ENCODE measurements at places on chromosomes 3 and 15.

DNA sequence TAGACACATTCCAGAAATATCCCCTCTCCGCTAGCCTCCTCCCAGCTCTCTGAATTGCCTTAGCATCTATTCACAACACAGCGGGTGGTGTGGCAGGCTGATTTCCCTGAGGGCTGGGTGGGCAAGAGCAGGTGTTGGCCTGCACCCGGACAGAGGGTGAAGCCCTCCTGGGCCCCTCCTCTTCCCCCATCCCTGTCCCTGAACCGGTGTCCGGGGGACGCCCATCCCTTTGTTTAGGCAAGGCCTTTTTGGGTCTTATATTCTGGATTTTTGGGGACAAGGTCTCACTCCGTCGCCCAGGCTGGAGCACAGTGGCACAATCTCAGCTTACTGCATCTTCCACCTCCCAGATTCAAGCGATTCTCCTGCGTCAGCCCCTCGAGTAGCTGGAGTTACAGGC is 55.2 kb upstream of the KLHL25 start:
- no peak for DNase-seq

GRCh38 chr15:70149667-70150404 is 52.1 kb upstream of the TLE3 start:
- DNase-seq = no peak

GRCh38 chr3:158313338-158313927 is 203.5 kb downstream of the RSRC1 start:
- peak; percentile 27 for DNase-seq

- DNase-seq = no peak
Measured at GRCh38 chr3:195583831-195584542, at the start of gene APOD. APOD (minus strand) TSS chr3:195583940; CDS start chr3:195579461, 4,479 bp downstream.

DNA sequence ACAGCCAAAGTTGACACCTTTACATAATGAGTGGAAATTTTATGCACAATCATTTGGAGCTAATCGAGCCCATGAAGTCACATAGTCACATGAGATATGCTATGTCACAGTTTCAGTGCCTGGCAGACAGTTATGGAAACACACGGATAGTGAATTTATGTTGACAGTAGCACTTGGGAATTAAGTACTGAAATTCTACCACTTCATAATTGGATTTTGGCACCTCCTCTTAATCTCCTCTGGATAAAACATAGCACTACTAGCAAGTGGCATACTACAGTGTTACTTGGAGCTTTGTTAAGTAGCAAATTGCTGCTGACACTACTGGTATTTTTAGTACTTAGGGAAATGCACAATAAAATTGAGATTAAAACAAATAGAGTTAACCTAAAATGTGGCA is 1679.4 kb downstream of the OTOL1 start:
- no peak for DNase-seq

DNA sequence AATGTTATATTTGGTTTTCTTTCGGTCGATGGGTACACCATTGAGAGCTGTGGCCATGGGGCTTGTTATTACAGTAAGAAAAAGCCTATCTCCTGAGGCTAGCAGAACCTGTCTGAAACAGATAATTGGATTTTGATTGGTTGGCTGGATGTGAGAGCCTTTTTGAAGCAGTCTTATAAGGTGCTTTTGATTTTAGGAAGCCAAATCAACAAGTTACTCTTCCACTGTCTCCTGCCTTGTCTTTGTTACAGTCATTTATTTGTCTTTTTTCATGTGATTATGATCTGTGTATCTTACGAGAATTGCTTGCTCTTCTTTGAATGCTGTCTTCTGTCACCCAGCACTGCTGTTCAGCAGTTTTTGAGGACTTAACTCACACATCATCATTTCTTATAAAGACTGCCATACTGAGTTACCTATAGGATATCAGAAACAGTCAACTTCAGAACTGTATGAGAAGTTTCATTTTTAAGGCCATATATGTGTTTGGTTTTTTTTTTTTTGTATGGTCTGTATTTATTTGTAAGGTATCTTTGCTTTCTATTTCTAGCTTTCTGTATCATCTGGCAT is 51.1 kb downstream of the MEF2A start:
- no peak for DNase-seq

DNA sequence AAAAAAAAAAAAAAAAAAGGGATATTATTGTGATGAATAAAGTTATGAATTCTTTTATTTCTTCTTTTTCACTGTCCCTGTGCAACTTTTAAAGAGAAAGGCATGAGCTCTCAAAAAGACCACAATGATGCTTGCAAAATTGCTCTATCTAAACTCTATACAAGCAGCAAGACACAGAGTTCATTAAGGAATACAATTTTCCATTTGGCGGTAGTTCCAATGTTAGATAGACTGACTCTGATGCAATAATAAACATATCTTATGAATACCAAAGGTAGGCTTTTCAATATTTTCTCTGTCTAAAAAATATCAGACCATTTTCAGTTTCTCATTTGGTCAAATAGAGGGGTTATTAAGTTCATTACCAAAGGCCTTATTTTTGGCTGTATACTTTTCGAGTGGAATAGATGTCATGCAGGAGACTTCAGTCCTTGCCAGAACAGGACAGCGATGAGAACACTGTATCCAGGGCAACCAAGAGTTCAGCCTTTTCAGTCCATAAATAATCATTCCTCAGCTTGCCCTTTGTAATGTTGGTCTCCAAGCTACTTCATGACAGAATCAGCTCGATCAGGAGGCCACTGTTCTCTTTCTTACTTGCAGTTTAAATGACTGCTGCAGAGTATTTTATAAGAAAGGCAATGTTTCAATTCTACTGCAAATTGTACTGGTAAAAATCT is 162.9 kb upstream of the FAM3D start:
- DNase-seq = no peak

DNA sequence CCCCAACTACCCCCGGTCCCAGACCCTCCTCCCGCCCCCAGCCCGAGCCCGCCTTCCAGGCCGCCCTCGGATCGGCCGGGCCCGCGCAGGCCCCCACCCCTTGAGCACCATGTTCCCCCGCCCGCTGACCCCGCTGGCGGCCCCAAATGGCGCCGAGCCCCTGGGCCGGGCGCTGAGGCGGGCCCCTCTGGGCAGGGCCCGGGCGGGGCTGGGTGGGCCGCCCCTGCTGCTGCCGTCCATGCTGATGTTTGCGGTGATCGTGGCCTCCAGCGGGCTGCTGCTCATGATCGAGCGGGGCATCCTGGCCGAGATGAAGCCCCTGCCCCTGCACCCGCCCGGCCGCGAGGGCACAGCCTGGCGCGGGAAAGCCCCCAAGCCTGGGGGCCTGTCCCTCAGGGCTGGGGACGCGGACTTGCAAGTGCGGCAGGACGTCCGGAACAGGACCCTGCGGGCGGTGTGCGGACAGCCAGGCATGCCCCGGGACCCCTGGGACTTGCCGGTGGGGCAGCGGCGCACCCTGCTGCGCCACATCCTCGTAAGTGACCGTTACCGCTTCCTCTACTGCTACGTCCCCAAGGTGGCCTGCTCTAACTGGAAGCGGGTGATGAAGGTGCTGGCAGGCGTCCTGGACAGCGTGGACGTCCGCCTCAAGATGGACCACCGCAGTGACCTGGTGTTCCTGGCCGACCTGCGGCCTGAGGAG is 472 bp downstream of the CHST14 start:
- DNase-seq = peak; percentile 74

DNA sequence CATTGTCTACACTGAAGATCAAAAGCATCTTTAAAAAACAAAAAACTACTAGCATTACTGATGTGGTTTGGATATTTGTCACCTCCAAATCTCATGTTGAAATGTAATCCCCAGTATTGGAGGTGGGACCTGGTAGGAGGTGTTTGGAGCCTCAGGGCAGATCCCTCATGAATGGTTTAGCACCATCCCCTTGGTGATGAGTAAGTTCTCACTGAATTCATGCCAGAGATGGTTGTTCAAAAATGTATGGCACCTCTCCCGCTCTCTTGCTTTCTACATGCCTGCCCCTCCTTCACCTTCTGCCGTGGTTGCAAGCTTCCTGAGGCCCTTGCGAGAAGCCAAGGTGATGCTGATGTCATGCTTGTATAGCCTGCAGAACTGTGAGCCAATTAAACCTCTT is 136.6 kb upstream of the FHIT start:
- no peak for DNase-seq

DNA sequence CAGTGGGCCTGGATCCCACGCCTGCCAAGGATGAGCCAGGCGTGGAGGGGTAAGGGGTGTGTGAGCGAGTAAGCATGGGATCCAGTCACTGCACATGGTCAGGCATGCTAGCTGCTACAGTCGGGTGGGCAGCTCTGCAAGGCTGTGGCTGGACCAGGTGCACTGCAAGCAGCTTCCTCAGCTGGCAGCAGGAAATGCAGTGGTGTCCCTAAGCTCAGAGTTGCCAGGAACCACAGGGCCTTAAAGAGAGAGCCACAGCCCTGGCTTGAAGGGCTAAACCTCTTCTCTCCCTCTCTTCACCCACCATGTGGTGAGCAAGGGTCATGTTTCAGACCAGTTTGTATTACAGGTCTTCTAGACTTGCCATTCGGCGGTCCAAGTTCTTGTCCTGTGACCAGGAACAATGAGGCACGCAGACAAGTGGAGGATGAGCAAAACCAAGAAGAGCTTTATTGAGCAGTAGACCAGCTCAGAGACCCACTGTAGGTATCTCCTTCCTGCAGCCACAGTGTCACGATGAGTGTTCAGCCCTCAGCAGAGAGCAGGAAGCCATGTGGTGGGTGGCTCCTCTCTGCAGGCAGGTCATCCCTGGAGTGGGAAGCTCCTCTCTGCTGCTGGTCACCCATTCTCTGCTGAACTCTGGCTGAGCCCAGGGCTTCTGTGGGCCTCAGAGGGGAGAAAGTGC is 511.9 kb downstream of the PYDC2 start:
- DNase-seq = no peak

DNA sequence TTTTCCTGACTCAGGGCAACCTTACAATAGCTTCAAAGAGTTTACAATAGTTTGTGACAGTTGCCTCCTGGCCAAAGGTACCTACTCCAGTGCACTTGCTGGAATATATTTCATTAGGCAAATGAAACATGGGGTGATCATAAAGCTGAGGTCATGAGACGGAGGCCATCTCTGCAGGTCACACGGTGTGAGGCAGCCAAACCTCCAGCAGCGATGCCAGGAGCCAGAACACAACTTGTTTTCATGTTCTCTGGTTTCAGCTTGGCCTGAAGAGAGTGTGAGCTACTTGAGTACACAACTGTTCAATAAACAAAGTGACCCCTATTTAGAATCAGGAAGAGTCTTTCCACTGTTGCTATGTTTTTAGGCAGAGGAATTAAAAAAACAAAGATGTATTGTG is 42.7 kb upstream of the PYGO1 start:
- no peak for DNase-seq

- DNase-seq = no peak
Measured at GRCh38 chr15:51731549-51732267, 5.7 kb downstream of the LYSMD2 start.

DNA sequence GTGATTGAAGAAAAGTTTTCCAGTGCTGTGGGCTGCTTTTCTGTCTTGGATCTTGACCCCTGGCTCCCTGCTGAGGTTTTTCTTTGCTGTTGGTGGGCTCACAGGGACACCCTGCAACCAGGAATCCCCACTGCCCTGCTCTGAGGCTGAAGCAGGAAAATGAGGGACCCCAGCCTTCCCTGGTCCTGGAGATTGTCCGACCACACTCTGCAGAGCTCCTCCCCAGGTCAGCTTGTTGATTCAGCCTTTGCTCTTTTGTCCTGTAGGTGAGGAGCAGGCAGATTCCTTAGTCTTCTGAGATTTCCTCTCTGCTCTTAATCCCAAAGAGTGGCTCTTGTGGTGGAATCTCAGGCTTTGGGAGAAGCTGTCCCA is 194.5 kb downstream of the RPLP1 start:
- DNase-seq = peak; percentile 16

DNA sequence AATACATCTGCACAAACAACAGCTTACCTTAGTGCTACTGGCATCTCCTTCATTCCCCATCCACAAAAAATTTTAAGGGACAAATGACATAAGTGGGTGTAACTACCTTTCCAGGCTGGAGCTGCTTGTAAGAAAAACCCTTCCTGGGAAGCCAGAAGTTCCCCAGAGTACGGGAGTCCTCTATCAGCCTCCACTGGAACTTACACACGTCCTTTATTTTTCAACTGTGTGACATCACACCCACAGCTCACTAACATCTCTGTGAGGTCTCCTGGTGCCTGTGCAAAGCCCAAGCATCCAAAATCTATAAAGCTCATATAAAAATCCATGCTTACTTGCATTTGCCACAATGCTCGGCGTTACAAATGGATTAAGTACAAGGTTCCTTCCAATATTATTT is 27.6 kb downstream of the LRIG1 start:
- no peak for DNase-seq
